ENCODE measurements at places on chromosomes 2 and 18.

GRCh38 chr2:190202604-190203003, 117.0 kb downstream of the HIBCH start:
- DNase-seq: no peak

GRCh38 chr2:240327566-240327965, 107.9 kb upstream of the GPC1 start:
- no peak for DNase-seq

DNA sequence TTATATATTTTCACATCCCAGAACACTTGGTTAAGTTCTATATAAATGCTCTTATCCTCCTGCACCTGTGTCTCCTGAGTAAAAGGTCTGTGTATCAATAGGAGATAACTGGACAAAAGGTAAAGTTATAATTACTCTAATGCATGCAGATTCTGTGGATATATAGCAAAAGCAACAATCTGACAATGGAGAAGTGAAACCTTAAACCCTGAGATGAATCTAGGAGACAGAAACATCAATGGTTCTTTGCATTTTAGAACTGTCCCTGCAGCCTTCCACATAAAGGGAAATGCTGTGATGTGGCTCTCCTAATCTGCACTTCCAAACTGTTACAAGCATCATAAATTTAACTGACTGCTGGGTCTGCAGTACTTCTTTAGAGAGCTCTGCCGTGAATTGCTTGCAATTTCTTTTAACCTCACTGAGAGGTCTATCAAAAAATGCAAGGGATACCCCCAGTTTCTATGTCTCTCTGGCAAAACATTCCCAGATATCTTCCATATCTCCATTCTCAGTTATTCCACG, 42.8 kb upstream of the FSIP2 start:
- DNase-seq: no peak

- DNase-seq: peak; percentile 86
Measured at GRCh38 chr18:13003466-13003896, 12.3 kb downstream of the CEP192 start.

GRCh38 chr18:59728816-59729215, 31.6 kb upstream of the CCBE1 start:
- no peak for DNase-seq

DNA sequence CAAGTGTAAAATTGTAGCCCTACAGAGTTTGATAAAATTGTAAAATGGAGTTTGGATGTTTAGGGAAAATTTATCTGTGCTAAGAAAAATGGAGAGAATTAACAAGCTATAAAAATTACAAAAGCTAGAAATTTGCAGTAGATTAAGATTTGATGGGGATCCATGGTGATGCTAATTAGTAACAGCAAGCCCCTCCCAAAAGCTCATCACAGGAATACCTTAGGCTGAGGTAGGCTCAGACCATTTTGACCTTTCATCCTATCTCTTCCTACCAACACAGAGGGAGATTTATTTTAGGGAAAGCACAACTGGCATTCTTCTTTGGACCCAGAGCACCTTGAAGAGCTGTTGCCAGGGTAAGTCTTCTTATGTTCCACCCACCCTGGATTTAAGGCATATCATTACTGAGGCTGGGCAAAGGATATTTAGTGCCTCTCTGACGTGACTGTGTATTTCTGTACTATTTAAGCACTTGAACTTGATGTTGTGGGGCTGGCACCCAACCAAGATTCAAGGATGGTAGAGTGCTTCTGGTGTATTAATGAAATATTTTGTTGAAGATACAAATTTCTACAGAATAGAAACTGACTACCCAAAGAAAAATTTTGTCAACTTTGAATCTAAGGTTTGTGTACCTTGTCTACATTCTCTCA, 70.8 kb upstream of the SLC39A10 start:
- no peak for DNase-seq

DNA sequence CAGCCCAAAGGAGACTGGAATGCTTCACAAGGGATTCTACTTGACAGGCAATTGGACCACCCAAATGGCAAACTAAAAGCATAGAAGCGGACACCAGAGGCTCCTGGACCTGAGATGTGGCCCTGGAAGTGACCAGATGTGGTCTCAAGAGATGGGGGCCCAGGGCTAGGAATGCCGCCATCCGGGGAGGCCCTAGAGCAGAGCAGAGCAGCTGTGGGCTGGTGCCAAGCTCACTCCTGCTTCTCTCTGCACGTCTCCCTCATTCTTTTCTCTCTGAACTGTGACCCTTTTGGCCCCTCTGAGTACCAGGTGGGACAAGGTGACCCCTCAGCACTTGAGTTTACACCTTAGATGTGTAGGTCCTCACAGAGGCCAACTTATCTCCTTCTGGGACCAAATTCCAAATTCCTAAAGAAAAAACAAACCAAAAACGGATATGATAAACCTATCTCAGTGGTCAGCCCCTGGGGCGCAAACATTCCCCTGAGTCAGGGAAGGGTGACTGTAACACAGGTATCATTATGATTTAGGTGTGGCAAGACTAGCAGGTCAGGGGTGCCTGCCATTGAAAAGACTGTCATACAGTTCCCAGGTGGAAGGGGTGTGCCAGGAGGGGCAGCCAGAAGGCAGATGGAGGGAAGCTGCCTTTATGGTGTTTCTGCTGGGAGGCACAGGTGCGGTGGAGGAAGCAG, 6.5 kb upstream of the IL1R2 start:
- no peak for DNase-seq

GRCh38 chr18:54020156-54020745, 204.2 kb downstream of the MBD2 start:
- DNase-seq: peak; percentile 43

DNA sequence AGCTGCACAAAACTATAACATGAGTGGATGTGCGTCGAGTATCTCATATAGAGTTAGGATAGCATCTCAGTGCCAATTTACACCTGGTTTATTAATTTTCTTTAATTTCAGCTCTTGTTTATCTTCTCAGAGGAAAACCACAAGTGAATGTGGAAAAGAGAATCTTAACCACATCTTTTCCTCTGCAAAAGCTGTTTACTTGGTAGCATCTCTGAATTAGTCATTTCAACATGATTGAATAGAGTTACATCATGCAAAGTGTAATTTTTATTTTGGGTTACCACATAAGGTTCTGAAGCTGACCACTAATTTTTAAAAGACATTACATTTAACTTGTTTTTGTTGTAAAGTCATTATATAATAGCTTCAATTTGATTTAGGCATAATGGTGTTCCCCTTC, 83.8 kb upstream of the FAM237A start:
- DNase-seq: peak; percentile 55

GRCh38 chr18:62912885-62913284, 197.5 kb downstream of the PHLPP1 start:
- DNase-seq: no peak

- DNase-seq: peak; percentile 1
Measured at GRCh38 chr2:15892151-15892880, 48.0 kb upstream of the MYCN start.

GRCh38 chr2:179454443-179455171, 190.0 kb upstream of the SESTD1 start:
- peak; percentile 97 for DNase-seq

GRCh38 chr18:37286801-37287200, 278.8 kb downstream of the CELF4 start:
- DNase-seq: no peak

GRCh38 chr18:54950221-54950620, 9.0 kb downstream of the CCDC68 start:
- DNase-seq: no peak

DNA sequence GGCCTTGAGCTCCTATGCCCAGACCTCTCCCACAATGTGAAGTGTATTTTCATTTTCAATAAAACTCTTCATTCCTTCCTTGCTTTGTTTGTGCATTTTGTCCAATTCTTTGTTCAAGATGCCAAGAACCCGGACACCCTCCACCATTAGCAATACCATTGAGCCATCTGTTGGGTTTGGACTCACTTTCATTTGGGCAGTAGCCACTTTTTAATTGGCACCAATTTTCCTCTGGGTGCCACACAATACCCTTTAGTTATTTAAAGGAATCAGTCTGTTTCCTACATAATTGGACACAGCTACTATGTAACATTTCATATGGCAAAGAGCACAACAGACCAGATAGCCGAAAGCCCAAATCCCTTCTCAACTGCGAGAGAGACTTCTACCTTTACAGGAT, 22.5 kb upstream of the SLC35G4 start:
- no peak for DNase-seq

DNA sequence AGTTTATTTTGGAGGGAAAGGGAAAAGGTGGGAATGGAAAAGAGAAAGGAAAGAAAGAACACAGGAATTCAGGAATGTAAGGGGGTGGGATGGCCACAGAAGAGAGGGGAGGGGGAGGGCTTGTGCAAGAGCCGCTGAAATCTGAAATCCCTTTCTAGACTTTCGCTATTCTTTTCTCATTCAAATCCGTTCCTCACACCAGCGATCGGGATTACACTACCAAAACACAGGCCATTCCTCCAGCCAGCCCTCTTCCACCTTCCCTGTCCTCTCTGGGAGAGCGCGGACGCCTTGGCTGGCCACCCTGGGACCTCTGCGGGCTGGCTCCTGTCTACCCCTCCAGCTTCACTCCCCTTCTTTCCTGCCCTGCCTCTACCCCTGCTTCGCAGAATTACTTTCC, 102.3 kb downstream of the CDCA7 start:
- no peak for DNase-seq

DNA sequence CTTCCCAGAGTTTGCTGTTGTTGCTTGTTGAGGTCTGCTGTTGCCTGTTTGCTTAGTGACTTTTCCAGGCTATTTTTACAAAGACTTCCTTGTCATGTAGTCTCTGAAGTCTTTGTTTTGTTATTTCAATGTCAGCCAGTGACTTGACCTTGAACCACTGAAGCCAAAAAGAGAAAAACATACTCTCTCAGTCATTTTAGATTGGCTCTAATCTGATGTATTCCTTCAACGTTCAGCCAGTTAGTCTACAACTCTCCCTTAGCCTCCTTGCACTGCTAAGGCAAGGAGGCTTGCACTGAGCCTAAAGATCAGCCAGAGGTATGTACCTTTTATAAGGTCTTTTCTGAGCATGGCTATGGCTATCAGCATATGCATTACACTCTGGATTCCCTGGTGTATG, 27.9 kb downstream of the KIAA1328 start:
- DNase-seq: no peak

- no peak for DNase-seq
Measured at GRCh38 chr2:220185766-220186305, 558.4 kb downstream of the SLC4A3 start.

GRCh38 chr2:179569831-179570233, 291.6 kb downstream of the ZNF385B start:
- peak; percentile 83 for DNase-seq
